CD4-positive, CD25-positive, alpha-beta regulatory T cell (primary cell): ENCODE measurements at places on chromosomes 16 and 17.
A peak's percentile ranks its signal among the peaks of the same experiment; 100 is the strongest.

DNA sequence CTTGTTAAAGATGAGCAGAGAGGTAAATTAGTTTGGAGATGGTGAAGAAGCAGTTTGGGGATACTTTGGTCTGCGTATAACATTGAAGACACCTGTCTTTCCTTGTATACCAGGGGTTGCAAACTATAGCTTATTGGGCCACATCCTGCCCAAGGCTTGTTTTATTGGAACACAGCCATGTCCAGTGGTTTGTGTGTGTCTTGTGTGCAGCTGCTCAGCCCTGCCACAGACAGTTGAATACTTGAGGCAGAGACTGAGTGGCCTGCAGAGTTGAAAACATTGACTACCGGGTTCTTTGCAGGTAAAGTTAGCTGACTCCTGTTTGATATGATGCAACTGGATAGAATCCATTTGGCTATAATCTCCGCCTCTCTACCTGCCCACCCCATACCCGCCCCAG lies 224.4 kb downstream of the PRKCA start:
- no peak overlapping the region for H3K4me3 ChIP-seq
- no peaks in the 10 kb centered on the region for H3K27me3 ChIP-seq
- no peak overlapping the region for H3K27ac ChIP-seq
- no peaks in the 10 kb centered on the region for H3K4me1 ChIP-seq

GRCh38 chr16:22915003-22915402 lies 101.0 kb downstream of the HS3ST2 start:
- H3K27ac ChIP-seq = no peak overlapping the region
- no peaks in the 10 kb centered on the region for H3K27me3 ChIP-seq
- H3K4me1 ChIP-seq = no peaks in the 10 kb centered on the region
- no peak for DNase-seq
- H3K4me3 ChIP-seq = no peak overlapping the region

DNA sequence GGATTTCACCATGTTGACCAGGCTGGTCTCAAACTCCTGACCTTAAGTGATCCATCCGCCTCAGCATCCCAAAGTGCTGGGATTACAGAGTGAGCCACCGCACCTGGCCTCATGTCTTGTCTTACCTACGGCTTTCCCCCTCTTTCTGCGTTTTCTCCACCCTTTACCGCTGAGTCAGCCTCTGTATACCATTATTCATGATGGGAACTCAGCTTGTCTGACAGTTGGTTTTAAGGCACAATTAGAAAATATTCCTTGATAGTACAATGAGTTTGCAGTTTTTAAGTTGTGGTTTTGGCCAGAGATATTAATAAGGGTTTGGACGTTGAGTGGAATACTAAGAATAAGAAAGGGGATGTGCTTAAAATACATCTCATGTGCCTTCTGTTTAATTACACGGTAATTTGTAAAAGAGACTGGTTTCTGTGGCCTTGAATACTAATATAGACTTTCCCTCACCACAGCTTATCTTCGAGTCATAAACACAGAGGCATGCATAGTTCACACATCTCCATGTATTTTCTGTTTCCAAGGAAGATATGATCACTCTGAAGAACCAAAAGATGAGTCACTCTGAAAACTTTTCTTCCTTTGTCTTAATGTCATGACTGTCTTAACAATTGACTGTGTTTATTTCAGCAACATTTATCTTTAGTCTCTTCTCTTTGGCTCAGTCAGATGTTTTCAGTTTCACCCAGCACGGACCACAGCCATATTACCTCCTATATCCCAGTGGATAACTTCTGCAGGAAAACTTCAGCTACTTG lies 54.4 kb downstream of the PITPNC1 start:
- DNase-seq = no peak
- no peak overlapping the region for H3K4me3 ChIP-seq
- H3K27me3 ChIP-seq = no peaks in the 10 kb centered on the region
- H3K4me1 ChIP-seq = peaks cover 34% of the 10 kb centered on the region
- H3K36me3 ChIP-seq = no peaks in the 10 kb centered on the region
- H3K27ac ChIP-seq = peak overlapping the region; percentile 28

GRCh38 chr16:30088237-30088831 lies 3.4 kb downstream of the TBX6 start:
- no peak overlapping the region for H3K27ac ChIP-seq
- no peak for DNase-seq
- peaks cover 19% of the 10 kb centered on the region for H3K36me3 ChIP-seq
- no peaks in the 10 kb centered on the region for H3K27me3 ChIP-seq
- H3K4me3 ChIP-seq = no peak overlapping the region

GRCh38 chr17:42248351-42249179 lies 27.6 kb downstream of the STAT5B start:
- H3K27me3 ChIP-seq = no peaks in the 10 kb centered on the region
- H3K27ac ChIP-seq = peak overlapping the region; percentile 90
- H3K4me1 ChIP-seq = peaks cover 69% of the 10 kb centered on the region

DNA sequence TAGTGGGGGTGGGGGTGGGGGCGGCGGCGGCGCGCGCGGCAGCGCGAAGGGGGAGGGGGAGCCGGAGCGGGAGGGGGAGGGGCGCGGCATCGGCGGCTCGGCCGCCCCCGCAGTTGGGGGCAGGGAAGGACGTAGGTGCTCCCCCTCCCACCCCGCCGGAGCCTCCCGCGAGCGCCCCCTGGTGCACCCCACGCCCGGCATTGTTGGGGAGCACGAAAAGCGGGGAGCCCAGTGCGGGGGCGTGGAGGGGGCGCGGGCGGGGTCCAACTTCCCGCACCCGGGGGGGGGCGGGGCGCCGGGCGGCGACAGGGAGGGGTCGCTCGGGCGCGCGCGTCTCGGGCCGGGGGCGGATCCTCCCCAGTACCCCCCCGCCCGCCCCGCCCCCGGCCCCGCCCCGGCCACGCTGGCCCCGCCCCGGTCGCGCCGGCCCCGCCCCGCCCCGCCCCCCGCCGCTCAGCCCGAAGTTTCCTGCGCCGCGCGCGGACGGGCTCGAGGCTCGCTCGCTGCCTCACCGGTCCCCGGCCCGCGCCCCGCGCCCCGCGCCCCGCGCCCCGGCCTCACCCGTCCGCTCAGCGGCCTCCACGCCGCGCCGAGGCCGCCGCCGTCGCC lies at the start of gene CACNA1H:
TSS of gene CACNA1H (plus strand) at position 456 of the 609 bp plus-strand sequence. CDS start 632 bp downstream, outside the sequence.
- peaks cover 18% of the 10 kb centered on the region for H3K4me1 ChIP-seq
- H3K27ac ChIP-seq = no peak within 1 kb of the TSS
- no peaks in the 10 kb centered on the region for H3K36me3 ChIP-seq
- DNase-seq = peak; percentile 56
- H3K27me3 ChIP-seq = no peaks in the 10 kb centered on the region

DNA sequence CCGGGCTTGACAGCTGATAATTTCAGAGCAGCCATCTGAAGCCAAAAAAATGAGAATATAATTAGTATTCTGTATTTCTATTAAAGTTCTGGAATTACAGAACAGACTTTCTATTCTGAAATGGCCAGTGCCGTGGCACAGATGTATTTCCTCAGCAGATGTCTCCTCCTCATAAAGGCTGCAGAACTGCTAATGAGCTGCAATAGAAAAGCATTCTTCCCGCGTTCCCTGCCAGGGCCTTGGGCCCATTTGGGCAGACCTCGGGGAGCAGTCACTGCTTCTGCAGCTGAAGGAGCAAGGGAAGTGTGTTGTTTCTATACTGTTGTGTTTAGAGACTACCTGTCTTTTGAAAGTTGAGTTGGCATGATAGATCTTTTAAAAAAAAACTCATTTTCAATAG lies 152.6 kb upstream of the CACNG5 start:
- no peak for DNase-seq
- H3K27ac ChIP-seq = no peak overlapping the region
- no peak overlapping the region for H3K4me3 ChIP-seq
- no peaks in the 10 kb centered on the region for H3K4me1 ChIP-seq
- peaks cover 12% of the 10 kb centered on the region for H3K36me3 ChIP-seq

DNA sequence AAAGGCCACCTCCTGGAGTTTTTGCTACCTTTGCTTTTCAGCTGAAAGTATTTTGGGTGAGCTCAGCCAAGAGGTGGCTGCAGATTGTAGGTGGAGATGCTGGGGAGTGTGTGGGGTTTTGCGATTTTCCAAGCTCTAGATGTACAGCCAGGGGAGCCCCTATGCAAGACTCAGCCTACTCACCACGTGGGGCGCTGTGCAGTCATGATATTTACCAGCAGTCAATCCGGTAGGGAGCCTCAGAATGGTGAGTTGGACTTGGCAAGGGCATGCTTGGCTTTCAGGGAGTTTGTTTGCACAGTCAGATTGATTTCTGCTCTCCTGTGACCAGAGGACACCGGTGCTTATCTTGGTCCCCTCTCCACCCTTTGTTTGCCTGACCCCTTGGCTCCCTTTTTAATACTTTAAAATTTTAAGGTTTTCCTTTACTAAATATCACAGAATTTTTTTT lies 175.3 kb downstream of the UTP18 start:
- no peaks in the 10 kb centered on the region for H3K36me3 ChIP-seq
- H3K27ac ChIP-seq = peak overlapping the region; percentile 48
- DNase-seq = peak; percentile 79
- peaks cover 24% of the 10 kb centered on the region for H3K4me1 ChIP-seq
- peak overlapping the region; percentile 75 for H3K4me3 ChIP-seq

DNA sequence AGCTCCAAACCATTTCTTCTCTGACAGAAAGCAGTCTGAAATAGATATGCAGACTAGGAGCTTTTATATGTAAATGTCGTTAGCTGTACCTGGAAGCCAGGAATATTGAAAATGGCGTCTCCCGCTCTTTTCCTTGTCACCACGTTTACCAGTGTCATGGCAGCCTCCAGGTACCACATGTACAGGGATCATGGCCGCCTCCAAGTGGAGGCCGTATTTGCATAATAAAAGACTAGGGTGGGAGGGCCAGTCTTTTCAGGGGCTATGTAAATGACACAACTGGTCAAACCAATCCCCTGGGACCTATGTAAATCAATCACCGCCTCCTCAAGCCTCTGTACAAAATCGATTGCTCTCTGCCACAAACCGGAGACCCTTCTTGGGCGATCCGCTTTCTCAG lies 54.3 kb downstream of the MYOCD start:
- H3K4me1 ChIP-seq = no peaks in the 10 kb centered on the region
- no peak for DNase-seq
- no peaks in the 10 kb centered on the region for H3K27me3 ChIP-seq

- H3K4me3 ChIP-seq = peak overlapping the region; percentile 76
- DNase-seq = peak; percentile 63
- peak overlapping the region; percentile 70 for H3K27ac ChIP-seq
- H3K36me3 ChIP-seq = no peaks in the 10 kb centered on the region
- no peaks in the 10 kb centered on the region for H3K27me3 ChIP-seq
Observed at GRCh38 chr17:77107506-77108433, 33.0 kb upstream of the SEC14L1 start.

GRCh38 chr16:13427943-13428342 lies 492.0 kb upstream of the ERCC4 start:
- no peaks in the 10 kb centered on the region for H3K27me3 ChIP-seq
- no peaks in the 10 kb centered on the region for H3K4me1 ChIP-seq
- no peak overlapping the region for H3K4me3 ChIP-seq

GRCh38 chr17:57425431-57425830 lies 169.1 kb downstream of the MSI2 start:
- H3K4me3 ChIP-seq = no peak overlapping the region
- peaks cover 22% of the 10 kb centered on the region for H3K4me1 ChIP-seq
- H3K27me3 ChIP-seq = no peaks in the 10 kb centered on the region
- H3K27ac ChIP-seq = no peak overlapping the region

DNA sequence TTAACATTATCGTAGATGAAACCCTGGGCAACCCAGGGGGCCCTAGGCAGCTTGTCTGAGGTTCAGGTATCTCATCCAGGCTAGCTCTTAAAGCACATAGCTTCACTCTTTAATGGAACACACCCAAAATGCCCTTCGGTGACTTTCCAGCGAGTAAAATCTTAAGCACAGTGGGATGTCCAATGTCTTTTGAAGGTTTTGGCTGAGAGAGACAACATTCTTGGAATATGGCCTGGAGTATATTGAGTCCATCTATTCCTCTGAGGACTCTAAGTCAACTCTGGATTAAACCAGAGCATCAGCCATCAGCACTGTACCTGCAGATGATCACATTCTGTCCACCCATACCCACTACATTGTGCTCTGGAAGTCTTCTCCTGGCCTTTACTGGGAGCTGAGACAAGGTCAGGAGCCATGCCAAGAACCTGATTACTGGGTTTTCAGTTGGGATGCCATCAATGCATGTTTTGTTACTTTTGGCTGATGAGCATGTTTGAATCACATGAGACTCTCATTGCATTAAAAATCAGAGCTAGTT lies 63.4 kb upstream of the CDH11 start:
- H3K4me1 ChIP-seq = no peaks in the 10 kb centered on the region
- H3K4me3 ChIP-seq = no peak overlapping the region
- no peaks in the 10 kb centered on the region for H3K27me3 ChIP-seq

DNA sequence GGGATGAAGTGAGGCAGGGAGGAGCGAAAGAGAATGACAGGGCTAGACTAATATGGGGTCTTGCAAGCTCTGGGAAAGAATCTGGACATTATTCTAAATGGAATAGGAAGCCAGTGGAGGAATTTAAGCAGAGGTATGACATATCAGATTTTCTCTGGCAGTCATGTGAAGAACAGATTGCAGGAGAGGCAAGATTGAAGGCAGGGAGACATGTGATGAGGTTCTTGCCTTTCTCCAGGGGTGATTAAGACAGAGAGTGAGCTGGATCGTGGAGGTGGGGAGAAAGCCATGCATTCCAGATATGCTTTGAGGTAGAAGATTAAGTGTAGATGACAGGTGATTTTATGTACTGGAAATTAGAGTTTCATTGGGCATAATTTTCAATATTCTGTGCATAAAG lies 4.3 kb upstream of the THAP11 start:
- H3K27me3 ChIP-seq = no peaks in the 10 kb centered on the region
- H3K4me3 ChIP-seq = no peak overlapping the region
- H3K4me1 ChIP-seq = peaks cover 17% of the 10 kb centered on the region
- no peak for DNase-seq

- no peak for DNase-seq
- no peak overlapping the region for H3K27ac ChIP-seq
- peaks cover 4% of the 10 kb centered on the region for H3K27me3 ChIP-seq
- H3K36me3 ChIP-seq = no peaks in the 10 kb centered on the region
Observed at GRCh38 chr17:64392300-64392699, 1.6 kb upstream of the PECAM1 start.

DNA sequence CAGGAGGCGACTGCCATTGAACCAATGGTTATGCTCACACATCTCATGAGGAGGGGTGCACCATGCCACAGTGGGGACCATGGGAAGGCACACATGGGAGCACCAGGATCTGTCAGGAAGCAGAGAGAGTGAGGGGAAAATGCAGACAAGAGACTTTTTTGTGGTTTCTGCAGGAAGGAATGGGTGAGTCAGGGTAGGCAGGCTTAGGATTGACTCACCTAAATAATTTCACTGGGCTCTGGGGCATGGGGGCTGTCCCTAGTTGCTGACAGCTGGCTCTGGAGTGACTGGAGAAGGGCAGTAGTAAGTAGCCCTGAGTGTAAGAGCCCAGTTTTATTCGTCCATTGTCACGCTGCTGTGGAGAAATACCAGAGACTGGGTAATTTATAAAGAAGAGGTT lies 202.4 kb downstream of the AXIN2 start:
- H3K4me3 ChIP-seq = no peak overlapping the region
- no peak for DNase-seq
